ENCODE measurements at places on chromosomes 7 and 10.
A peak's percentile ranks its signal among the peaks of the same experiment; 100 is the strongest.

DNA sequence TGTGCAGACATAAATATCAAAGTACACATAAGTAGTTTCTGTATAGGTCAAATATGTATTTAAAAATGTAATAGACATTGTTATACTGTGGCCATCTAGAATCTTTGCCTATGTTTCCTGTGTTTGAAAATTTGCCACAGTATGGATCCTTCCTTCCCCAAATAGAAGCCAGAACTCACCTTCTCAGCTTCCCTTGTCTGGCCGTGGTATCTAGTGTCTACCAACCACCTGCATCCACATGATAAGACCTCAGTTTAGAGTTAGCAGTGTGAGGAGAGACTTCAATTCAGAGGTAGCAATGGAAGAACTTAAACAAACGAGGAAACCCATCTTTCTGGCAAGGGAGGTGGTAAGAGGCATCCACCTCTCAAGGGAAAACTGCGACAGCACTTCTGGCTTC, 4.9 kb downstream of the TRDMT1 start:
- no peak for DNase-seq

- DNase-seq: no peak
Observed at GRCh38 chr10:3825862-3826351, 40.9 kb upstream of the KLF6 start.

- DNase-seq: peak; percentile 71
Observed at GRCh38 chr7:134140889-134141867, 14.0 kb downstream of the LRGUK start.

- no peak for DNase-seq
Observed at GRCh38 chr7:143979359-143979758, 20.8 kb upstream of the OR6B1 start.

DNA sequence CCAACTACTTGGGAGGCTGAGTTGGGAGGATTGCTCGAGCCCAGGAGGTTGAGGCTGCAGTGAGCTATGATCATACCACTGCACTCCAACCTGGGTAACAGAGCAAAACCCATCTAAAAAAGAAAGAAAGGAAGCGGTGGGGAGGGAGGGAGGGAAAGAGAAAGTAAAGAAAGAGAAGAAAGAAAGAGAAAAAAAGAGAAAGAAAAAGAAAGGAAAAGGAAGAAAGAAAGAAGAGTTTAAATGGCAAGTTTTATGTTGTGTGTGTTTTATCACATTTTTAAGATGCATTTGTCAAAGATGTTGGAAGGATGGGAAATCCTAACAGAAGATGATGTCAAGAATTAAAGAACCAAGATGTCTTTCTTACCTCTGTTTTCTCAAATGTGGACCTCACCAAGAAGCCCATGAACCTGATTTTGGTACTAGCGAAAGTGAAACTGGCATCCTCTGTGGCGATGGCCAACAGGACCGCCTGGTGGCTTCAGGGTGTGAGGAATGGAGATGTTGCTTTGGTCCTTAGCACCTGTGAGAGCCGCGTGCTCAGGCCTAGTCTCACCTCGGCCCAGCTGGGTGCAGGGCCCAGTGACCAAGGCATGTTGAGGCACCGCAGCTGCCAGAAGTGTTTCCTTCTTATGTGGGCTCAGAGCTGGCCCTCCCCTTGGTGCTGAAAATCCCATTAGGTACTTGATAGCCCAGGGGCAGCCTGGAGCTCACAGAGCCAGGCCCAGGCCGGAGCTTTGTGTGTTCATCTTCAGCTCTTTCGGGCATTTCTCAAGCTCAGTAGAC, 9.8 kb downstream of the UCMA start:
- DNase-seq: peak; percentile 27

Measured in neural progenitor cell (in vitro differentiated cells).